ENCODE measurements at places on chromosomes 6 and 20.

DNA sequence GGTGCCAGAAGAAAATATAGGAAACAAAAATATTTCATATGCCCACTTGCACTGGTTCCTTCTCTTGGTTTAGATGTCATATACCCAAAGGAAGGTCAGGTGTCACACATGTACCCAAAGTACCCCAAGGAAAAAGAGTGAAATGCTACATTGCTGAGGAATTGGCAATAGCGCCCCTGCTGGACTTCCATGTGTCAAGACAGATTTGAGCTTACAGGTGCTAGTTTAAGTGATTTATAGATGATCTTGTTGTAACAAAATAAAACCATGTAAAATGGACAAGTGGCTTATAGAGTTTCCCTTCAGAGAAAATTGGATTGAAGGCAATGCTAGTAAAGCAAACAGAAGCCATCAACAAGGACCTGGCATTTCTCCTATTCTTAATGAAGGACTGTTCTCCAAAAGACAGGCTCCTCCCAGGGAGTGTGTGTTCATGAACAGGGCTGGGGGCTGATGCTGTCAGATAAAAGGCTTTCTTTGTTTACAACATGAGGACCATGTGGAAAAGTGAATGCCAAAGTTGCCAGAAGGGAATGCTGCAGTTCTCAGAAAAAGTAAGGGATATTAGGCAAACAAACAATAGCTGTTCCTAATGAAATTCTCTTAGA, 64.3 kb upstream of the PAK5 start:
- DNase-seq = no peak

DNA sequence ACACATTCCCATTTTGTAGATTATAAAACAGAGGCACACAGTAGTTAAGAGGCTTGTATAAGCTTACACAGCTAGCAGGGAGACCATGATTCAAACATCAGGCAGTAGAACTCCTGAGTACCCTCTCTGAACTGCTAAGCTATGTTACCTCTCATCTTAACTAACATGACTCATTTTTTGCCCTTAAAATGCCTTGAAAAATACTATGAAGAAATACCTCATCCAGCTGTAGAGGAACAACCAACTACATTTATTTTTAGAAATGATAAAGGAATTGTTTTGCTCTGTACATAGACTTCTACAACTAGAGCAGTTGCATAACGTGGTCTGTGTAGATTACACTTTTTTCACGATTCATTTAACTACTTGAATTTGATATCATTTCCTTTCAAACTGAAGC, 102.1 kb downstream of the FLRT3 start:
- DNase-seq = no peak

- no peak for DNase-seq
Measured at GRCh38 chr6:53382421-53382820, 33.7 kb upstream of the ELOVL5 start.

GRCh38 chr6:17352302-17352701, 41.1 kb upstream of the CAP2 start:
- DNase-seq = no peak

GRCh38 chr6:10401004-10401536, 13.8 kb downstream of the TFAP2A start:
- no peak for DNase-seq

GRCh38 chr6:158064725-158065251, 83.1 kb downstream of the SYNJ2 start:
- DNase-seq = no peak

Data from hippocampal formation (tissue), 2 donors.